ENCODE measurements at places on chromosomes 5 and 9.

DNA sequence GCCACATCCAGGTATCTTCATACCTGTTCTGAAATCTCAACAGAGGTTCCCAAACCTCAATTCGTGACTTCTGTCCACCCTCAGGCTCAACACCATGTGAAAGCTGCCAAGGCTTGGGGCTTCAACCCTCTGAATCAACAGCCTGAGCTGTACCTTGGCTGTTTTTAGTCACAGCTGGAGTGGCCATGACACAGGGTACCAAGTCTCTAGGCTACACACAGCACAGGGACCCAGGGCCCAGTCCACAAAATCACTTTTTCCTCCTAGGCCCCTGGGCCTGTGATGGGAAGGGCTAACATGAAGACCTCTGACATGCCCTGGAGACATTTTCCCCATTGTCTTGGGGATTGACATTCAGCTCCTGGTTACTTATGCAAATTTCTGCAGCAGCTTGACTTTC is 464.9 kb downstream of the ELAVL2 start:
- DNase-seq = no peak

DNA sequence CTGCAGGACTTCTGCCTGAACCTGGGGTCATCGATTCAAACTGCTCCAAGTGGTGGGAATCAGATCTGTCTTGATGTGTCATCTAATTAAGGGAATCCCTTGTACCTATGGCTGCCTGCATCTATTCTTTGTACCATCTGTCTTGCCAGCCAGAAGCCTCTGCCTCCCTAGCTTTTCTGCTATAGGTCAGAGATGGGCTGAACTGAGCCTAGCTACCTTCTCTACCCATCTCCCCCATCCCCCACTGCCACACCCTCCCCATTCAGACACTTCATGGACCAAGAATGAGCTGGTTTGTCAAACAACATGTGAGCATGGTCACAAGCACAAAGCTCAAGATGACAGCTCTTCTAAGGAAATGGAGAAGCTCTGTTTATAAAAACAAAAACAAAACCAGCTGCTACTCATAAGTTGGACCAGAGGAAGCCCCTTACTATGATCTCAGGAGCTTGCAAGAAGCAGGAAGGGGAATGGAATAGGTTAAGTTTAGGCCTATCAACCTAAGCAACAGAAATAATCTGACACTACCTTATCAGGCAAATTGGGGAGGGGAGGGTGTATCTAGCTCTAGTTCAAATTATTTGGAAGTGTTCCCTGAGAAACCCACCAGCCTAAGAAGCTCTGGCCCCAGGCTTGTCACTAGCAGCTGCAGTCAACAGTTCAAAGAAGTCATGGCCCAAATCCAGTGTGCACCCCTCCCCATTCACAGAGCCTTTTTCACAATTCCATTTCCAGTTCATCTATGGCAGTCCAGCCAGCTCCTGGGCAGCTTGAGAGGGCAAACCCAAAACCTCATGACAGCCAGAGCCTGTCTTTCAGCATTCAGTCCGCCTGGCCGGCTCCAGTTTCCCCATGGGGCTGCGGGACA is 29.9 kb downstream of the SKP1 start:
- no peak for DNase-seq

GRCh38 chr9:133246991-133247390 is 28.0 kb downstream of the ABO start:
- DNase-seq = no peak

- DNase-seq = no peak
Observed at GRCh38 chr9:112532427-112532826, 45.8 kb downstream of the KIAA1958 start.

DNA sequence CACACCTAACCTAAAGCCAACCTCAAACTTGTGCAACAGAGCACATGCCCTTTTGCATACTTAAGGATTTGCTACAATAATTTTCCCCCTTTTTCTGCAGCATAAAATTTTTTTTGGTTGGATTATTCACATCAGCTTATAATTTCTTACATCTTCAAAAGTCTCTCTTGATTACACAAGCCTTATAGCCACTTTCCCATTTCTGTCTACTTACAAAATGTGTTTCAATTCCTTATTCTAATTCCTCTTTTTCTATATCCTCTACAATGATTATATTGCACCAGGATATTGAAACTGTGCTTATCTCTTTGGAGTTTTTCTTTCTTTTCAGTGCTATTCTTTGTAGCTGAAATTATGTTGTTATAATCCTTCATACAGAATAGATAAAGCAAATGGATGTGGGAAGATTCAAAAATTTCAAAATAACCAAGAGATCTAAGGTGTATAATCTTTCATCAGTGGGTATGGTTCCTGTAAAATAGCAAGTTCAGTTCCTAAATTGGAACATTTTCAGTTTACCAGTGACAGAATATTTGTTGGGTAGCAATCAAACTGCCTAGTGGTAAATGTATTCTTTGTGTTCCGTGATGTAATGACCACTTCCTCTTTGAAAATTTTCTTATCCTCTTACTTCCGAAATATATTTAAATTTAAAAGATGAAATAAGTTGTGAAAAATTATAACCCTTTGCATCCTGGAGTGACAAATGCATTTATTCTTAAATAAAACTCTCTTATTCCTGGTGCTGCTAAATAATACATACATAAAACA is 386.8 kb upstream of the CHD1 start:
- no peak for DNase-seq

GRCh38 chr9:36833954-36834353 is 200.1 kb downstream of the PAX5 start:
- no peak for DNase-seq

- no peak for DNase-seq
Observed at GRCh38 chr5:179308563-179309382, 36.5 kb downstream of the ADAMTS2 start.
